Cerebellar nuclear complex (tissue), 1 donor: ENCODE measurements at places on chromosomes 6 and 20.

DNA sequence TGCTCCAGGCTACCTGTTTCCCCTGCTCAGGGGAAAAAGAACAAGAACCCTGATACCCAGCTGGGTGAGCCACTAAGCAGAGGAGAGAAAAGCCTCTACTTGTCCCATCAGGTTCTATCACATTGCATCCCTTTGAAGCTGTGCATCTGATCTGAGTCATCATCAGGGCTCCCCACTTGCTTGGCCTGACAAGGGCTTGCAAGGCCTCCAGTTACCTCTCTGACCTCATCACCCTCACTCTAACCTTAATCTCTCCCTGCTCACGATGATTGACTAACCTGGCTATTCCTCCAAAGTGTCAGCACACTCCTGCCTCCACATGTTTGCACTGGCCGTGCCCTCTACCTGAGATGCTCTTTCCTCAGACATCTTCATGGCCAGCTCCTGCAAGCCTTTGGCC lies 309.5 kb upstream of the CHD6 start:
- DNase-seq = no peak

GRCh38 chr6:3961581-3962215 lies 112.5 kb downstream of the FAM50B start:
- DNase-seq = no peak

GRCh38 chr20:7347409-7347808 lies 579.9 kb downstream of the BMP2 start:
- no peak for DNase-seq

DNA sequence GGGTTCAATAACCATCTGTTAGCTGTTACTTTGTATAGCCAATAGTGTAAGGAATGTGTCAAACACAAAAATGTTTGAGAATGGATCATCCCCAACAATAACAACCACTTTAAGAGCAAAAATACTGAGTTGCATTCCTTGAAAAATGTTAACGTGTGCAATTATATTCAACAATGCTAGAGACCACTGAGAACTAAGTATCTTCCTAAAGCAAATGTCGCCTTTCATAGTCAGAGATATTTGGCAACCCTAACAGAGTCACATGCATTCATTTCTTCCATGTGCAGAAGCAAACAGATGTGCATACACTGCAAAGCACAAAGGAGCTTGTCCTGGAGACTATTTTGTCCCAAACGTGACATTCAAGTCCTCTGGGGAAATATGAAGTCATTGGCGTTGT lies 448.6 kb downstream of the GJA1 start:
- no peak for DNase-seq

- DNase-seq = no peak
Observed at GRCh38 chr6:43007126-43007525, 6.6 kb downstream of the MEA1 start.

- no peak for DNase-seq
Observed at GRCh38 chr6:23499549-23499948, 626.5 kb upstream of the NRSN1 start.

DNA sequence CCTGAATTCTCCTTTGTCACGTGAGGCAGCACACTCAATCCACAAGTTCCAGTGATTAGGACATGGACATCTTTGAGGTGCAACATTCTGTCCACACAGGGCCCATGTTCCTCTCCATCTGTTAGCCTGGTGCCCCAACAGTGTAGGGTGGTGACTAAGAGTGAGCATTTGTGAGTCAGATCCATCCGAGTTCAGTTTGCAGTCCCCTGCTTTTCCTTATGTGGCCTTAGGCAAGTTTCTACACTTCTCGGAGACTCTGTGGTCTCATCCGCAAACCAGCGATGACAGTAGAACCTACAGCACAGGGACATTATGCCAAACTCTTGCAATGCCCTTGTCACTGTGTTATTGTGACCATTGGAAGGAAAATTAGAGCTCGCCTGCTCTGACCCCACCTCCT lies 178.7 kb upstream of the CDH4 start:
- DNase-seq = no peak

- no peak for DNase-seq
Observed at GRCh38 chr6:39343396-39343870, 20.9 kb upstream of the KCNK16 start.

- DNase-seq = peak; percentile 74
Observed at GRCh38 chr6:2744209-2744771, 6.4 kb downstream of the MYLK4 start.

GRCh38 chr6:158629367-158630221 lies 14.9 kb downstream of the DYNLT1 start:
- DNase-seq = no peak

GRCh38 chr6:37525460-37526357 lies 26.0 kb upstream of the CCDC167 start:
- no peak for DNase-seq

DNA sequence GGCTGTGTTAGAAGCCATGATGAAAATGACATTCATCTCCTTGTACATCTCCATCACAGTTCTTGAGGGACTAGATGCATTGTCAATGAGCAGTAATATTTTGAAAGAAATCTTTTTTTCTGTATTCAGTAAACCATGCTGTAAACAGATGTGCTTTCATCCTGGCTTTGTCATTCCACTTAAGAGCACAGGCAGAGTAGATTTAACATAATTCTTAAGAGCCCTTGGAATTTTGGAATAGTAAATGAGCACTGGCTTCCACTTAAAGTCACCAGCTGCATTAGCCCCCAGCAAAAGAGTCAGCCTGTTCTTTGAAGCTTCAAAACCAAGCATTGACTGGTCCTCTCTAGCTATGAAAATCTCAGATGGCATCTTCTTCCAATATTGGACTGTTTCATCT lies 197.8 kb upstream of the HDDC2 start:
- DNase-seq = no peak

- no peak for DNase-seq
Observed at GRCh38 chr6:131764350-131764749, 43.5 kb upstream of the ENPP1 start.

- DNase-seq = no peak
Observed at GRCh38 chr6:39260456-39260855, 31.2 kb upstream of the KCNK5 start.

DNA sequence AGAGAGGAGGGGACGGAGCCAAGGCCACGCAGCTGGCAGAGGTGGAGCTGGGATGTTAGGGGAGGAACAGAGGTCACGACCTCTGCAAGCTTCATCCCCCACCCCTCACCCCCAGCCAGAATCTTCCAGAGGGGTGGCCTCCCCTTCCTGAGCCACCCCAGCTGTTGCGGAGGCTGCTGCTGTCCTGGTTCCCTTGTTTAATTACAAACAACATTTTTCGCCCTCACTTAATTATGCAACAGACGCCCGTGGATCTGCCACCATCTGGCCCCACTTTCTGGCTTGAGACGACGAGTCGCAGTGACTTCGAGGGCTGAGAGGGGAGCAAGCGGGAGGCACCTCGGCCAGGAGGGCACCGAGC lies 153.7 kb upstream of the PTPN1 start:
- DNase-seq = no peak

GRCh38 chr20:62285722-62286121 lies 17.1 kb upstream of the ADRM1 start:
- no peak for DNase-seq

DNA sequence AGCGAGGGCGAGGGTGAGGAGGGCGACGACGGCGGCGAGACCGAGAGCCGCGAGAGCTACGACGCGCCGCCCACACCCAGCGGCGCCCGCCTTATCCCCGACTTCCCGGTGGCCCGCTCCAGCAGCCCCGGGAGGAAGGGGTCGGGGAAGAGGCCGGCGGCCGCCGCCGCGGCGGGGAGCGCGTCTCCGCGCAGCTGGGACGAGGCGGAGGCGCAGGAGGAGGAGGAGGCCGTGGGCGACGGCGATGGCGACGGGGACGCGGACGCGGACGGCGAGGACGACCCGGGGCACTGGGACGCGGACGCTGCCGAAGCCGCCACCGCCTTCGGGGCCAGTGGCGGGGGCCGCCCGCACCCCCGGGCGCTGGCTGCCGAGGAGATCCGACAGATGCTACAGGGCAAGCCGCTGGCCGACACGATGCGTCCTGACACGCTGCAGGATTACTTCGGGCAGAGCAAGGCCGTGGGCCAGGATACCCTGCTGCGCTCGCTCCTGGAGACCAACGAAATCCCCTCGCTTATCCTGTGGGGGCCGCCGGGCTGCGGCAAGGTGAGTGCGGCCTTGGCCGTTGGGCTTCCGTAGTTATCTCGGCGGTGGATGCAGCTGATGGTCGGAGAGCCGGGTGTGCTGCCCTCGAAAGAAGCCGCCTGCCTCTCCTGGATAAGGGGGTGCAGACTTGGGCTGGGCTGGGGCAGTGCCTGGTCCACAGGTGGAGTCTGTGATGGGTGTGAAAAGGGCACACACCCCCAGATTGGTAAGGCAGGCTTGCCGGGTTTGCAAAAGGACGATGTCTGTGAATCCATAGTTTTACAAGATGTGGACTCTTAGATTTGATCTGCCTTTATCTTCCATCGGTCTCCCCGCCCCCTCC lies 938 bp downstream of the WRNIP1 start:
- DNase-seq = no peak

DNA sequence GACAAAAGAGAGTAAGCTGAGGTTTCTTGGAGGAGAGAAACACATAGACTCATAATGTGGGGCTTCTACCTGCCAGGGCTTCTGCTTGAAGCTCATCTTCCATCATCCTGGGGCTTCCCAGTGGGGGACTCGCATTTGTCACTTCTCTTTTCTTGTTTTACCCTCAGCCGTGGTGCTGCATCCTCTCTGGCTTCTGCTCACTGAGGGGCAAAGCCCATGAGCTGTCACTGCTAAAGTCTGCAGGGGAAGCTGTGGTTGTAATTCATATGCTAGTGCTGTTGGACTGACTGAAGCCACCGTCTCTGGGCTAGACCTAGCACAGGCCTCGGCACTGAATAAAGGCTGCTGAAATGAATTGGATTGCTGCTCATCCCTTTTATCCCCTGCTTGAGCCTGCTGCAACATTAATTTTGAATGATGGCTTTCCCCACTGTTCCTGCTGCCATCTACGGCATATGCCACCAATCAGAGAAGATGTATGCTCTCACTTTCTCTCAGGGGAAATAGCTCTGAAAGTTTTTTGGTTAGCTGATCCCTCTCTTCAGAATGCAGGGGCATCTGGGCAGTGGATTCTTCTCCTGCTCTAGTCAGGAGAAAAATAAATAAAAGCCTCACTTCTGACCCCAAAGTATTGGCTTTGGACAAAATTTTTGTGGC lies 568.4 kb upstream of the MAP3K7 start:
- DNase-seq = no peak

GRCh38 chr6:149217466-149217888 lies 100.0 kb upstream of the TAB2 start:
- DNase-seq = no peak

- no peak for DNase-seq
Observed at GRCh38 chr6:50889935-50890334, 71.3 kb downstream of the TFAP2B start.

DNA sequence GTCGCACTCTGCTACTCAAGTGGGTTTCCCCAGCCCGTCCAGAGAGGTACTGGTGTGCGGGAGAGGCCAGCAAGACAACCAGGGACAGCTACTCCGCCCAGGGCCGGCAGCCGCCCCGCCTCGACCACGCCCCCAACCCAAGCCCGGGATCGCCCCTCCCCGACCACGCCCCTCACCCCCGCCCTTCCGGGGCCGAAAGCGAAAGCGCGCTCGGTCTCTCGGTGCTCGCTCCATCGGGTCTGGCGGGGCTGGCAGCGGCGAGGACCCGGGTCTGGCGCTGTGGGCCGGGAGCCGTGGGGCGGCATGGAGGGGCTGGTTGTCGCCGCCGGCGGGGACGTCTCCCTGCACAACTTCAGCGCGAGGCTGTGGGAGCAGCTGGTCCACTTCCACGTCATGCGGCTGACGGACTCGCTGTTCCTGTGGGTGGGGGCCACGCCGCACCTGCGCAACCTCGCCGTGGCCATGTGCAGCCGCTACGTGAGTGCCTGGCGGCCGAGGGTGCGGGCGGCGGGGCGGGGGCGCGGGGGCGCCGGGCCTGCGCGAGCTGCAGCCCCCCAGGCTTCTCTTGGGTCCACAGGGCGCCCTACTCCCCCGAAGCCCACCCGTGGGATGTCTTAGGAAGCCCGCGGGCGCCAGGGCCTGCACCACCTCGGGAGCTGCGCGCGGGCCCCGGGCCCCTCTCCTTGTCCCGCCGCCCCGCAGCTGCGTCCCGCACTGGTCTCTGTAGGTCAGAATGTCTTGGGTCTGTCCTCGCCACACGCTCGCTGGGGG lies at the start of gene PSMG4:
PSMG4 (plus strand) TSS at position 228 of the 771 bp plus-strand sequence; CDS start at position 304, 76 bp downstream.
- DNase-seq = peak; percentile 65

GRCh38 chr6:105757512-105758200 lies 328.5 kb upstream of the PRDM1 start:
- peak; percentile 39 for DNase-seq

DNA sequence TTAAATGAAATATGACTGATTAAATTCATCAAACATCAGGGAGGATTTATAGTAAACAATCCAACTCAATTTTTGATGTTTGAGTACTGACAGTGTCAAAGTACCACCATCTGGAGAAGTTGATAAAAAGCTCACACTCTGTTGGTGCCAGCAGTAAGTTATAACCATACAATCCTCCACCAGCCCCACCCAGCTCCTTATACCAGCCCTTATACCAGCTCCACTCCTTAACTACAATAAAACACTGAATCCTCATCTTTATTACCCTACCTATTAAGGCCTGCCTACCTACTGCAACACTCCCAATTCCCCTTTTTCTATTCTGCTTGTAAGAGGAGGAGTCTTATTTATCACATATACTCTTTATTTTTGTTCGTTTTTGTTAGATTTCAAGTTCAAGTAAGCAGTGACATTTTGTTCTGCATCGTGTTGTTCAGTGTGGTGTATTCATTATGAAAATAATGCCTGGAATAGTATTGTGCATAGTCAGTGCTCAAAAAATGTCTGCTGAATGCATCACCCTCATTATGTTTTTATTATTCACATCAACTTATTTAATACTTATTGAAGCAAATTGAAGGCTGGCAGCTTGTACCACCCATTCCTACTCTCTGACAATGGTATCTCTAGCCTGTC lies 954.7 kb upstream of the ADGRB3 start:
- DNase-seq = no peak

DNA sequence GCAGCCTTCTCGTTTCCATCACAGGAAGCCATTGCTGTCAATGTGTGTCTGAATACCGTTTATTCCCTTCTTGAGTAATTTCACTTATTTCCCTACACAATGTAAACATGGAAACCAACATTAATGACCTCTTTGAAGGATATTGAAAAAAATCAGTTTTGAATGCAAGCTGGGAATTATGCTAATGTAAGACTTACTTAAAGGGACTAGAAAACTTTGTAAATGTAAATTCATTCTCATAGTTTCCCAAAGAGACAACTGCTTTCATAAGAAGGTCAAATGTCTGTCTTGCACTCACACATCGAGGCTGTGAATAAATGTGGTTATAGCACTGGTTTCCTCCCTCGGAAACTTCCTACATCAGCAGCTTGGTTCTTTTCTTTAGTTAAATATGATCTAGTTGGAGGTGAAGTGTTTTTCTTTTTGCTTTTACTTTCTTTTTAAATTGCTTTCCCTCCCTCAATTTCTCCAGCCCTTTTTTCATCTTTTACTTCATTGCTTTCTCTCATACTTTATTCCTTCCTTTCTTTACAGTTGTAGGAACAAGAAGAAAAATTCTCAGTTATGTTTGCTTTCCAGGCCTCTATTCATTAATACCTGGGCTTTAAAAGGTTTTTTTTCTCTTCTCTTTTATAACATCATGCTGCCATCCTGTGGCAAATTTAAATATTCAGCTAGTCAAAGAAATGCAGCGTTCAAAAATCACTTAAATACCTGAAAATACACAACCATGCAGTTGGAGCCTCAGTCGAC lies 108.3 kb downstream of the TNFAIP3 start:
- no peak for DNase-seq
